Erythroblast (primary cell): ENCODE measurements at places on chromosomes 1 and 21.

DNA sequence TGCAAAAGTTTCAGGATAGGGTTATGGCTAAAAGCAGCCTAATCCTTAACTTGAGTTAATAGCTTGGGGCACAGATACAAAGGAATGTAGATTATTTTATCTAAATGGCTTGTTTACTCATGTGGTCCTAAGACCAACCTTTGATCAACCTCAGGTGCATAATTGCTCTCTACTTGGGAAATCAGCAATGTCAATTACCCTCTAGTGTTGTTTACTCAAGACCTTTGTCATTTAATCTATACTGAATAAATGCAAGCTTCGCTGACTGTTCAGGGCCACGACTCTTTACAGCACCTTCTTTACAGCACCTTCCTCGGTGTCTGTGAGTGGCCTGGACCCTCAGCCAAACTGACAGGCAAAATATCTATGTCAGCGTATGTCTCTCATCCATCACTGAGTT is 217.5 kb upstream of the MAP1LC3C start:
- no peak for DNase-seq

- DNase-seq, result no peak
Observed at GRCh38 chr1:203711251-203712007, 53.6 kb upstream of the LAX1 start.

DNA sequence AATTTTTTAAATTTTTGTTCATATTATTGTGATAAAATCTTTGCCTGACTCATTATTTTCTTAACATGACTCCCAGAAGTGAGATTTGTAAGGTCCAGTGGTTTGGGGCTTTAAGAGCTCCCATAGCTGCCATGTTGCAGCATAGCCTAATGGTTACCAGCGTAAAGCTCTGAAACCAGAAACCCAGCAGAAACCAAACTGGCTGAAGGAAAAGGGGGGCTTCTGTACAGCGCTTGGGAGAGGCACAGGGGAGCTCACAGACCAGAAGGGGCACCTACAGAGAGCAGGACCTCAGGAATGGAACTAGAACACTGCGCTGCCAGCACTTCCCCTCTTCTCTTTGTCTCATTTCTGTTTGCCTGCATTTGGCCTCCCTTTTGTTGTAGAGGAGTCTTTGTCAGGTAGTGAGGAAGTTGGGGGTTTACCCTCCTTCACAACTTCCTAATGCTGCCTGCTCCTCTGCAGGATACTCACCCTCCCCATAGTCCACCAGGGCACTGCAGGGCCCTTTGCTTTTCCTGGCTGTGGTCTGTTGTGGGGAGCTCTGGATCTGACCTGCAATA is 2.6 kb upstream of the PYCR2 start:
- peak; percentile 45 for DNase-seq

GRCh38 chr21:14942801-14943490 is 121.9 kb downstream of the NRIP1 start:
- no peak for DNase-seq

- DNase-seq, result peak; percentile 80
Observed at GRCh38 chr1:54408147-54409066, 2.2 kb upstream of the SSBP3 start.
